NCI-H2171 (cell line): ENCODE measurements at places on chromosomes 4 and X.

DNA sequence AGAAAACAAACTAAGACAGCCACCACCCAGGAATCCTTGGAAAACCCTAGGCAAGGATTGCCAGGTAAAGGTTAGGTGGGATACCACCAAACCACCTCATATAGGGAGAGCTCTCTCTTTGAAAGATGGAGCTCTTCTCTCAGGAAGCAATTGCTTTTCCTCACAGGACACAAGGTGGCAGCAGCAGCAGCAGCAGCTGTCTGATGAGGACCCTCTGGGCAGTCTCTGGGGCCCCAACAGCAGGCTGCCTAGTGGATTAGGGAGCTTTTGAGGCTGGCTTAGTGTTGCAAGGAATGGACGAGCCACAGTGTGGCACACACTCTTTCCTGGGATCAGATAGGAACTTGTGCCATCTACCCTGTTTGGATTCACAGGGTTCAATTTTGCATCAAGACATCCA is 41.4 kb upstream of the CHRDL1 start:
- DNase-seq = no peak

DNA sequence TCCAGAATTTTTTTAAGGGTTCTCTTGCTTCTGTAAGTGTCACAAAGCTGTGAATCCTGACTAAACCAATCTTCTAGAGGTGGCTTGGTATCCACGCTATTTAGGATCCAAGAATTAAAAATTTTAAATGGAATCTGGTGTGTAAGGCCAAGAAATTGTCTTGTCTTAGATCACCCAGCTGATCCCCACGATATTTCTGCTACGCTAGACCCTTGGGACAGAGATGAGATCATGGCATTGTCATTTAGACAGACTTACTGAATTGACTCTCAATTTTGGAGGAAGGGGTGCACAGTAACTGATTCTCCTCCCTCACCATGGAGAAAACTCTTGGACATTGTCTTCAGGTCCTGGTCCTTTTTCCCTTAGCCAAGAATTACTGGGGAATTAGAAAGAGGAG is 5.7 kb downstream of the GPRIN3 start:
- DNase-seq = no peak

GRCh38 chrX:42797651-42798269 is 19.8 kb upstream of the PPP1R2C start:
- no peak for DNase-seq

DNA sequence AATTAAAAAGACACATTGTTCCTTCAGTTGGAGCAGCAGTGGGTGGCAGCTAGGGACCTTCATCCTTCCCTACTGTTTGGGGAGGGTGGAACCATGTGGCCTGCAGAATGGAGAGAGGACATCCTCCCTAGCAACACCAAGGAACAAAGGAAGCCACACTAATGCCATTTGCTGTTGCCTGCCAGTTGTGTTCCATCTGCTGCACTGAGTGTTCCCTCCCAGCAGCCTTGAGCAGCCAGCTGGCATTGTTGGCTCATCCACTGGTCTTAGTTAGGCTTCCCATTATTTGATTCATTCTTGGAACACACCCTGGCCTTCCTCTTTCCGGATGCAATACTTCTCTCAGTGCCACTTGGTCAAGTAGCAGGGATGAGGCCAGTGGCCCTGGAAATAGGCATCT is 25.0 kb upstream of the HMGB3 start:
- peak; percentile 5 for DNase-seq

GRCh38 chrX:53004038-53004437 is 44.6 kb upstream of the GPR173 start:
- DNase-seq = no peak
